Endothelial cell of umbilical vein (primary cell): ENCODE measurements at places on chromosomes 4 and X.
A peak's percentile ranks its signal among the peaks of the same experiment; 100 is the strongest.

GRCh38 chr4:54525602-54526001 lies 132.2 kb upstream of the KIT start:
- no peak for DNase-seq

- DNase-seq, result no peak
Observed at GRCh38 chrX:150459196-150459595, 96.1 kb downstream of the MAMLD1 start.

GRCh38 chr4:12926189-12927066 lies 557.7 kb downstream of the RAB28 start:
- DNase-seq, result no peak

- peak; percentile 89 for DNase-seq
Observed at GRCh38 chrX:1391370-1391706, 575 bp downstream of the SLC25A6 start.

DNA sequence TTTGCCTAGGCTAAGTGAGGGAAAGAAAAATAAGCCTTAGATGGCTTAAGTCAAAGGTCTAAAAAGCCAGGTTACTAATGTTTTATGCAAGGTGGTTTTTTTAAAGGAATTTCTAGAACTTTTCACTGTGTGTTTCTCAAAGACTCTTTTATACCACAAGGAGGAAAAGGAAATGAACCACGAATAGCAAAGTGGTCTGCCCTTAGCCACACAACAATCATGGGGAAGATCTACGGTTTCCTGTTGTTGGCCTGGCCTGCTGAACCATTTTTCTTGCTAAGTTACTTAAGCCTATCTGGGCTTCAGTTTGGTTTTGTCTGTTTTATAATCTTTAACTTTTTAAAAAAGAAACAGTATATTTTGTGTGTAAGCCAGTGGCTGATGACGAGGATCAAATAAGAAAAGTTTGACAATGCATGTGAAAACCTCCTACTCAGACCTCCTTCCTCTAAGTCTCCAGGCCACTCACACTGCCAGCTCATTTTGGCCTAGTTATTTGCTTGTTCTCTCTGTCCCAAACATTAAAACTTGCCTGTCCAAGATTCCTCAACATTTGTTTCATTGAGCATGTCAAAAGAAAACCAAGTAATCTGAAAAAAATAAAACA lies 56.7 kb upstream of the COL25A1 start:
- DNase-seq, result peak; percentile 60

DNA sequence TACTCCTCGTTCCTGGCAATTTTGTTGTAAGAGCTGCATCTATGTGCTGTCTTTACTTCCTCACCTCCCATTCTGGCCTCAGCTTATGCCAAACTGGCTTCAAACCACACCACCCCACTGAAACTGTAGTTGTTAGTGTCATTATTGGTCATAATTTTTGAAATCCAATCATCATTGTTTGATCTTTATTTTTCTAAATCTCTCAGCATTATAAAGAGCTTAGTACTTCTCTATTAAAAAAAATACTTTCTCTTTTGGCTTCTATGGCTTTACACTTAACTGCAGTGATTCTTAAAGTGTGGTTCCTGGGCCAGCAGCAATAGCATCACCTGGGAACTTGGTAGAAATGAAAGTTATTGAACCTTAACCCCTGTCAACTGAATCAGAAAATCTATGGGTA lies 83.5 kb upstream of the GRPR start:
- no peak for DNase-seq

- DNase-seq, result no peak
Observed at GRCh38 chr4:183321079-183321478, 1.0 kb upstream of the CLDN22 start.

- DNase-seq, result no peak
Observed at GRCh38 chr4:159855731-159856130, 752.9 kb downstream of the RAPGEF2 start.

- no peak for DNase-seq
Observed at GRCh38 chrX:9394212-9394611, 70.6 kb upstream of the TBL1X start.

- no peak for DNase-seq
Observed at GRCh38 chr4:80787306-80787705, 243.2 kb upstream of the BMP3 start.

DNA sequence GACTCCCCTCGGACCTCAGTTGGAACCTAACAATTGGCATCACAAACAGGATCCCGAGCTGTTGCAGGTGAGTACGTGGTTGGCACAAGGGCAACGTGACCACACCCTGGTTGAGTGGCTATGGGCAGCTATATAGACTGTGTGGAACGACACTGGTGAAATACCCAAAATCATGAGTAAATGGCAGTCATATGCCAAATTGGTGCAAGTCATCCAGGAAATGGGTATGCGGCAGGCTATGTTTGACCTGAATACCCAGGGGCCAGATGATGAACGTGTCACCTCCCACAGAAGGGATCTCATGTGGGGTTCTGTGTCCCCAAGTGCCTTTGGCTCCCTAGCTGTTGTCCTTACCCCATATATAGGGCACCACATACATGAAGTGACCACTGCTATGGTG lies 53.2 kb upstream of the CCDC149 start:
- no peak for DNase-seq

DNA sequence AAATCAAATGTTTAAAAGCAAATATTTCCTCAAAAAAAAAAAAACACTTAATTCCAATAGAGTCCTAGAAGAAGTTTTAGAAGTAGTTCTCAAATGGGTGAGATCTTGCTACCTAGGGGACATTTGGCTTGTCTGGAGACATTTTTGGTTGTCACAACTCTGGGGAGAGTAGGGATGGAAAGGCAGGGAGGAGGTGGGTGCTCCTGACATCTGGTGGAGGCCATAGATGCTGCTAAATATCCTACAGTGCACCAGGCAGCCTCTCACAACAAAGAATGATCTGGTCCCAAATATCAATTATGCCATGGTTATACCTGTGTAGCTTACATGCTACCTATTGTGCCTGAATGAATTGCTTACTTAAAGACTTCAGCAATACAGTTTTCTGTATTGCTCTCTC lies 46.8 kb downstream of the CPE start:
- no peak for DNase-seq

- no peak for DNase-seq
Observed at GRCh38 chr4:24973404-24973746, 57.4 kb downstream of the LGI2 start.
